ENCODE measurements at places on chromosomes 16 and 17. TPM values are rescaled to one million over a fixed set of nuclear protein-coding genes. Genes with fewer than 3 reads are reported as not detected.
A peak's percentile ranks its signal among the peaks of the same experiment; 100 is the strongest.

DNA sequence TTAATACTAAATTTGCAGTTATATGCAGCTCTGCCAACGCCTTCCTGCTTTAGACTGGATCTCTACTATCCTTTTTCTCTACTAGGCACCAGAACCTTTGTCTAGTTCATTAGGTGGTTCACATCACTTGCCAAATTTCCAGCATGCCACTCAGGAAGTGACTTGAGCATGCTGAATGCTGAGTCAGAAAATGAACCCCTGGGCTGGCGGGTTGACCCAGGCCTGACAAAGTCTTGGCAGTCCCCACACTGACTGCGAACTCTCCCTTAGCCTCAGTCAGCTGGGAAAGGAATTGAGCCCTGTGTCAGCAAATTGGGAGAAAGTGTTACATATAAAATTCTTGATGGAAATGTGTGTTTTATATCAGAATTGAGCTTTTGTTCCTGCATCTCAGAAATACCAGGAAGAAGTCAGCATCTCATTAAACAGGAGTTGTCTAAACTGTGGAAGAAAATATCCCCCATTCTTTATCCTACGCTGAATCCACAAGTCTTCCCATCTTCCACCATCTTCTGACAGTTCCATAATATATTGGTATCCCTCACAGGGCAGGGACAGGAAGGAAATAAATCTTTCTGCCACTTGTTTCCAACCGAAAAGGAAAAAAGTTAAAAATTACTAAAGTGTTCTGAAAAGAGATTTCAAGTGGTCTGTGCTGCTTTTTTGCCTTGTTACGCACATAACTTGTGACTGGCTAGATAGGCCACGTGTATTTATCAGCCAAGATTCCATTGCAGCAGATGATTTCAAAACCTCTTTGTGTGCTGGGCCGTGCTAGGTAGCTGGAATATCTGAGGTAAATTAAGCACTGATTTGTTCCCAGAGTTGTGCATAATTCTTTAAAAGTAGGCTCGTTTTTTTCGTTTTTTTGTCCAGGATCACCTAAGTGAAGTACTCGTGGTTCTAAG lies 16.7 kb upstream of the SLC12A3 start:
- DNase-seq = peak; percentile 83

DNA sequence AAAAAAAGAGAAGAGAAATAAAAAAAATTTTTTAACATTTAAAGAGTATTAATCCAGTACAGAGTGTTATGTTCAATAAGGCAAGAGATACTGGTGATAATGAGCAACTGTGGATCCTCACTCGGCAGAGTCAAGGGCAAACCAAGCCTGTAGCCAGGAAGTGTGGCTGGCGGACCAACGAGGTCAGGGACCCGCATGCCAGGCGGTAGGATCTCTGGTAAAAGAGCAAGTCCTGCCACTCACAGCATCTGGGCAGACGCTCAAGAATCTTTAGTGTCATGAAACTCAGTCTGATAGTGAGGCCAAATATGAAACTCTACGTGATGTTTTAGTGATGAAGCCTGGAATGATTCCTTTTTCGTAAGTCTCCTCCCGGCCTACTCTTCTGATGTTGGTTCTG lies 8.3 kb upstream of the GEMIN4 start:
- no peak for DNase-seq

DNA sequence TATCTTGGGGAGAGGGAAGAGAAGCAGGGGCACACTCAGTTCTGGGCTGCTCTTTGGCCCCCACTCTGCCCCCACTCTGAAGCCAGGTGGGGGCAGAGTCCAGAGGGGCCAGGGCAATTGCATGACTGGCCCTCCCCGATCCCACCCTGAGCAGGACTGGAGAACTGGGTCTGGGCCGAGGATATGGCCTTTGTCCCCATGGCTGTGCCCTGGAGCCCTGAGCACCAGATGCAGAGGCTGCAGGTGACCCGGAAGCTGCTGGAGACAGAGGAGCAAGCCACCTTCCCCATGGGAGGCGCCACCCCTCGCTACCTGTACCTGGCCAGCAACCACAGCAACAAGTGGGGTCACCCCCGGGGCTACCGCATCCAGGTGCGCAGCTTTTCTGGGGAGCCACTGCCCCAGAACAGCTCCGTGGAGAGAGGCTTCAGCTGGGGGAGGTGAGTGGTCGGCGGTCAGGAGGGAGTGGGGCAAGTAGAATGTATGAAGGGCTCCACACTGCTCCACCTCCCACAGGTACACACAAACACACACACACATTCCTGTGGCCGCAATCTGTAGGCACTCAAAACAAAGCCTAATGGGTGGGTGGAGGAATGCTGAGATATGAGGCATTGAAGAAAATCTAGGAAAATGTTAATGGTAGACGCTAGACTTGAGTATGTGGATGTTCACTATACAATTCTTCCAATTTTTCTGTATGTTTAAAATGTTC lies 21.4 kb downstream of the AOC3 start:
- no peak for DNase-seq

- no peak for DNase-seq
Measured at GRCh38 chr16:80279656-80280055, 261.1 kb upstream of the DYNLRB2 start.

GRCh38 chr17:79975498-79976134 lies 60.1 kb downstream of the TBC1D16 start:
- no peak for DNase-seq

- no peak for DNase-seq
Measured at GRCh38 chr16:54703339-54703738, 227.3 kb upstream of the IRX5 start.

GRCh38 chr17:17906418-17907215 lies 65.6 kb downstream of the TOM1L2 start:
- DNase-seq = no peak

DNA sequence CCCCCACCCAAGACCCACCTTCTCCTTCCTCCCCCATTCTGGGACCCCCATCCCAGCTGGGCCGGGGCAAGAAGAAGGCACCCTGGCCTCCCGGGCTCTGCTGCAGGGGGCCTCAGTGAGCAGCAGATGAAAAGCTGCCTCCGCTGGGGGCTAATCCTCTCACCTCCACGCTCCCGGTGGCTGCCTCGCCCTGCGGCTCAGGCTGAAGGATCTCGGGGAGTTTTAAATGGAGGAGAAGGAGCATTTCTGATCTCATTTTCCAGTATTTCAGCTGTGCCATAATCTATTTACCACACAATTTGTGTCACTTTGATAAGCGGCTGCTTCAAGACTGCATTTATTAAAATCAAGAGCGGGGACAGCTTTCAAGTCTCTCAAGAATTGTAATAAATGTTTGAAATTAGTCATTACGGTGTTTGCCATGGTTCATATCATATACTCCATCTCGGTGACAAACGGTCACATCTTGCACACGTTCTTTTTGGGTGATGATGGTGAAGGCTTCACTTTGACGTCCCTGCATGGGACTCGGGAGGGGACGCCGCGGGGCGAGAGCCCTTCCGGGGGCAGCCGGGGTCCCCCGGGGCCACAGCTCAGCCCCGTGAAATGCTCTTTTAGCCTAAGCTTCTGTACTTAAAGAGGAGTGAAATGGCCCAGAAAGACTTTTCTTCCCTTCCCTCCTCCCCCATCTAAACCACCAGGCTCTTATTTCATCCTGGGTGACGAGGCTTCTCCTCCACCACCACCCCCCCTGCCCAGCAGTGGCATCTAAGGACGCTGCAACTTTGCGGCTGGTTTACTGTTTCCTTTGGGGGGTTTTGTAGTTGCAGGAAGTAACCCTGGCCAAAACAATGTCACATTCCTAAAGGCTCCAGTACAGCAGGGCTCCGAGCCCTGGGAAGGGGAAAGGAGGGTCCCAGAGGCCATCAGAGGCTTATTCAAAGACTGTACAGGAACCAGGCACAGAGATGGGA lies 313.1 kb upstream of the TNRC6C start:
- no peak for DNase-seq

GRCh38 chr17:35074711-35075707 lies 11.5 kb upstream of the RFFL start:
- DNase-seq = no peak

DNA sequence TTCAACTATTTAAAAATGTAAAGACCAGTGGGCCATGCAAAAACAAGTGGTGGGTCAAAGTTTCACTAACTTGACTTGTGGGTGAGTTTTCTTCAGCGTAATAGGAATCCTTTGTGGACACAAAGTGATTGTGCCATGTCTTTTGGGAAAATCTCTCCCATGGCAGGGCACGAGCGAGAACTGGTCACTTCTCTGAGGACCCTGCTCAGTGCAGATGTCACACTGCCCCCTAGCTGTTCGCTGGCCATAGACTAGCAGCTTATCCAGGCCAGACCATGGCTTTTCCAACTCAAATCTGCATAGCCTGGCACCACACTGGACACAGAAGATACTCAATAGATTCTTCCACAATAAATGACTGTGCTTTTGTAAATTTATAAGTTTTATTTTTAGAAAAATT lies 306.0 kb upstream of the CCL2 start:
- peak; percentile 24 for DNase-seq

C17orf78 gene
- not detected for polyA plus RNA-seq

GRCh38 chr17:51261024-51261963 lies 948 bp downstream of the UTP18 start:
- peak; percentile 48 for DNase-seq

DNA sequence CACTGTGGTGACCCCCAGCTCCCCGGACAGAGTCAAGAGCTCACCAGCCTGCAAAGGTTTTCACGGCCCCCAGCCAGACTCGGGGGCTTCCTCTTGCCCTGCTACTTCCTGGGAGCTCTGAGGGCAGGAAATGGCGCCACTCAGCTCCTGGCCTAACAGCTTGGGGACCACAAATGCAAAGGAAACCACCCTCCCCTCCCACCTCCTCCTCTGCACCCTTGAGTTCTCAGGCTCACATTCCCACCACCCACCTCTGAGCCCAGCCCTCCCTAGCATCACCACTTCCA lies 375 bp upstream of the SPN start:
- no peak for DNase-seq

- no peak for DNase-seq
Measured at GRCh38 chr16:55489956-55490265, 10.9 kb downstream of the MMP2 start.

- DNase-seq = no peak
Measured at GRCh38 chr17:79840989-79841286, 1.7 kb upstream of the CBX4 start.

ENGASE gene
- polyA plus RNA-seq = 5.1 TPM

Data from GM23248 (cell line).